ENCODE measurements at places on chromosomes 4 and X.

DNA sequence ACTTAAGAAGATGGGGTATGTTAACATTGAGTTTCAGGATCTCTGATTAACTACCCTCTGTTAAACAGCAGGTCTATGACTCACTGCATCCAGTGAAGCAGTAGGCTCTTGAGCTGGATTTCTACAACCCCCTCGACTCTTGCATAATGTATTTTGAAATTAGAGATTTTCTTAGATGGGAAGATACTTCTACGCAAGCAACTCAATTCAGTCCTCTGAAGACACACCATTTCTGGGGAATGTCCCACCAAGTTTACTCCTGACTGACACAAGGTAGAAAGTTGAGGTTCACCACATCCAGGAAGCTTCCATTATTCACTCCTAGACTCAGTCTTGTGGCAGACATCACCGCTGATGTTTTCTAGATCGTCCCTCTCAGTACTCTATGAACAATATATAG is 12.9 kb downstream of the PALLD start:
- DNase-seq = peak; percentile 15

DNA sequence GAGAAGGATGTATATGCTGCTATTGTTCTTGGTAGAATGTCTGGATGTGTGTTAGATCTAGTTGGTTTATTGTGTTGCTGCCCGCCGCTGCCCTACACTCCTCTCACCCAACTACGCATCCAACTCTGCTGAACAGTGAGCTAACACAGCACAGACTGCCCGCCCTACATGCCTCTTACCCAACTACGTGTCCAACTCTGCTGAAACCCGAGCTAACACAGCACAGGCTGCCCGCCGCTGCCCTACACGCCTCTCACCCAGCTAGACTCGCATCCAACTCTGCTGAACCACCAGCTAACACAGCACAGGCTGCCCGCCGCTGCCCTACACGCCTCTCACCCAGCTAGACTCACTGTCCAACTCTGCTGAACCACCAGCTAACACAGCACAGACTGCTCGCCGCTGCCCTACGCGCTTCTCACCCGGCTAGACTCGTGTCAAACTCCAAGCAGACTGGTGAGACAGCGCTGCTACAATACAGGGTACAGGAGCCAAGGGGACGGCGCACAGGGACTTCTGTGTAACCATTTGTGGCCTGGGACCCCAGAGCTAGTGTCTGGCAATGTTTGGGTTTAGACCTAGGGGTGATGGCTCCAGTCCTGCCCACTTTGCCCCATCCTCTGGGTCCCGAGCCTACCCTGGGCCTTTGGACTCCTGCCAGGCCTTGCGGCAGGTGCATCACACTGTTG is 11.6 kb upstream of the CTBP1 start:
- DNase-seq = no peak

DNA sequence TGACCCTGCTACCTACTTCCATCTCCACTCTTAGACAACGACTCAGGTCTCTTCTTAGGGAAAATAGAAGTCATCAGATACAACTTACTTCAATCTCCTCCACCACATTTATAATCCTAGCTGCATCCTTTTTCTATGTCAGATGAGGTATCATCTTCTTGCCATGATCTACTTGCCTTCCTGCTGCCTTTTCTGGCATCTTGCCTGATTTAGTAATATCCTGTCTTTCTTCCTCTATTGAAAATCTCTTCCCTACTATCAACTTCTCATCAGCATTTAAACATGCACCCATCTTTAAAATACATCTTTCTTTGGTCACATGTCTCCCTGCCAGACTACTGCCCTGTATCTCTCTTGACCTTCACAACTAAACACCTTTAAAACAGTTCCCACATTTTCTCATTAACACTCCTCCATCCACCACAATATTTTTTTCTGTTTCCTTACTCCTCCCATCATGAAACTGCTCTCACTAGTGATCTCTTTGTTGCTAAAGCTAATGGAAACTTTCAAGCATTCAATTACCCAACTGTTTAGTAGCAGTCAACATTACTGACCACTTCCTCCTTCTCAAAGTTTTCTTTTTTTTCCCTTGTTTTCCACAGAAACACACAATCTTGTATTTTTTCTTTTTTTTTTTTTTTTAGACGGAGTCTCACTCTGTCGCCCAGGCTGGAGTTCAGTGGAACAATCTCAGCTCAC is 100.8 kb upstream of the CXorf66 start:
- peak; percentile 41 for DNase-seq

DNA sequence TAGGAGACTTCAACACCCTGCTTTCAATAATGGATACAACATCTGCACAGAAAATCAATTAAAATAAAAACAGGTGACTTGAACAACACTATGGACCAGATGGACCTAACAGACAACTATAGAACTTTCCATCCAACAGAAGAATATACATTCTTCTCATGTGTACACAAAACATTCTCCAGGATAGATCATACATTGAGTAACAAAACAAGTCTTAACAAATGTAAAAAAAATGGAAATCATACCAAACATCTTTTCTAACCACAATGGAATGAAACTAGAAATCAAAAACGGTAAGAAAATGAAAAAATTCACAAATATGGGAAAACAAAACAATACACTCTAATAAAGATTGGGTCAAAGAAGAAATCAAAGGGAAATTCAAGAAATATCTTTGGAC is 24.7 kb downstream of the CYP2U1 start:
- no peak for DNase-seq

GRCh38 chr4:143586080-143586479 is 72.6 kb downstream of the SMARCA5 start:
- no peak for DNase-seq

GRCh38 chrX:47214435-47215077 is 3.9 kb upstream of the CDK16 start:
- DNase-seq = no peak

GRCh38 chr4:19993242-19993641 is 258.5 kb upstream of the SLIT2 start:
- peak; percentile 3 for DNase-seq

- DNase-seq = no peak
Measured at GRCh38 chr4:5894266-5894665, 1.4 kb upstream of the CRMP1 start.
